Umbilical cord (tissue), 2 donors: ENCODE measurements at places on chromosomes 11 and 22.

DNA sequence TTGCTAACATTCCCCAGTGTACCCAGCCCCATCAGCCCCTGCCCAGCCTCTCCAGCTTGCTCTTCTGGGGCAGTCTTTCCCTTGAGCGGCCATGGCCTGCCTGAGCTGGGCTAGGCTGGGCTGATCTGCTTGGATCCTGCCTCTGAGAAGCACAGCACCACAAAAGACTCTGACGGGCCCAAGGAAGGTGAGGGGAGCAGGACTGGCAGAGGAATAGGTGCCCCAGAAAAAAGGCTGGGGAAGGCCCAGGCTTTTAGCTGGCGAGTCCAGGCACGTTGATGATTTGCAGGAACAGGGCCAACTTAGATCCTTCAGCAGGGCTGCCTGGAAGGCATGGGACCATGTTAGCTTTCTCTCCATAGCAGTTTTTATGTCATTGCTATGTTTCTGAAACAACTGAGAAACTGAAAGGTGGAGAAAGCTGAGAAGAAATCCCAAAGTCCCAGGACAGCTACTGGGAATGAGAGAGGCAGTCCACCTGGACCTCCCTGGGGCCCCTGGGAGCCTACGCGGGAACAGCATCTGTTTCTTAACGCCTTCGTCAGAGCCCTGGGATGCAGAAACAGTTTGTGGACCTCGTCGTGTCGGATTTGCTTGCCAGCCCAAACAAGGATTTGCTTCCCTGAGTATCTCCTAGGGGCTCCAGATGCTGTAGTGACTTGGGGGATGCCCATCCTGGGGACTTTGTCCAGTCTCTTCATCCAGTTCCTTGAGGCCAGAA, 24.4 kb upstream of the FXYD6 start:
- no peak for DNase-seq

- no peak for DNase-seq
Observed at GRCh38 chr11:5151713-5152153, 2.8 kb downstream of the OR52A1 start.

- peak; percentile 31 for DNase-seq
Observed at GRCh38 chr22:19291218-19291579, 320 bp downstream of the CLTCL1 start.

DNA sequence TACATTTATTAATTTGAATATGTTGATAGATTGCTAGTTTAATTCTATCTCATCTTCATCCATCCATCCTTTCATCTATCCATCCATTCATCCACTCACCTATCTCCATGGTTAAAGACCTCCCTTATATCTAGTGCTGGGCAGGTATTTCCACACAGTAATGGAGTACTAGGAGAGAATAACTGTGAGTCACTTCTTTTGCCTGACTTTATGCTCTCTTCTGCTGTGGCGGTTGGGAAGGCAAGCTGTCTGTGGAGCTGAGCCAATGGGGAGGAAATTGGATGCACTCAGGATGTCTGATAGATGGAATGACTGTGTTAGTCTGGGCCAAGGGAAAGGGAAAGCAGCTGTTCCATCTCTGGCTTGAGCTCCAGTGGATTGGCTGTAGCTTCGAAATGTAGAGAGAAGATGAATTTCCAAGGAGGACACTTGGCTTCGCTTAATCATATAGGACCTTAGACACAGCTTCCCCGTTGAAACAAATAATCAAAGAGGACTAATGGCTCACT, 60.3 kb downstream of the NELL1 start:
- no peak for DNase-seq

DNA sequence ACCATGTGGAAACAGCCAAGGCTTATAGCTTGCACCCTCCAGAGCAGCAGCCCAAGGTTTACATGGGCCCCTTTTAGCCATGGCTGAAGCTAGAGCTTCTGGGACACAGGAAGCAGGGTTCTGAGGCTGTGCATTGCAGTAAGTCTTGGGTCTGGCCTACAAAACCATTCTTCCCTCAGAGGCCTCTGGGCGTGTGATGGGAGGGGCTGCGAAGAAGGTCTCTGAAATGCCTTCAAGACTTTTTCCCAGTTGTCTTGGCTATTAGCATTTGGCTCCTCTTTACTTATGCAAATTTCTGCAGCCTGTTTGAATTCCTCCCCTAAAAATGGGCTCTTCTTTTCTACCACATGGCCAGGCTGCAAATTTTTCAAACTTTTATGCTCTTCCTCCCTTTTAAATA, 109.5 kb downstream of the BBOX1 start:
- no peak for DNase-seq

DNA sequence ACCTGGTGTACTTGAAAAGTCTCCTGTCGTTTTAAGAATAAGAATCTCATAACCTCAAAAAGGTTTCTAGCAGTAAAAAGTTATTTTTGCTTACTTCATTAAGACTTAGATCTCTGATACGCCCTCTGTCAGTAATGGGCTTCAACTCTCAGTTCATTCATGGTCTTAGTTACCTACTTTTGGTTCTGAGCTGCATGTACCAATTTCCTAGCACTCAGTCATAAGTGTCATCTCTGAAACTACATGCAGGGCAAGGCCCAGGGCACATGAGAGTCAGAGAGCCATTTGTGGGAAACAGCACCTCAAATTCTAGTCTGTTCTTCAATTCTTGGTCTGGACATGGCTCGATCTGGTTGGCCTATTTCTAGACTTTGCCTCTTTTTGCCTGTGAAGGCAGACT, 838.4 kb downstream of the FAM181B start:
- DNase-seq = no peak

GRCh38 chr22:37560608-37561211, 430 bp downstream of the CDC42EP1 start:
- DNase-seq = peak; percentile 40

- no peak for DNase-seq
Observed at GRCh38 chr11:17986007-17986710, 26.7 kb downstream of the SERGEF start.

- no peak for DNase-seq
Observed at GRCh38 chr11:134118006-134118405, 49.1 kb downstream of the JAM3 start.

DNA sequence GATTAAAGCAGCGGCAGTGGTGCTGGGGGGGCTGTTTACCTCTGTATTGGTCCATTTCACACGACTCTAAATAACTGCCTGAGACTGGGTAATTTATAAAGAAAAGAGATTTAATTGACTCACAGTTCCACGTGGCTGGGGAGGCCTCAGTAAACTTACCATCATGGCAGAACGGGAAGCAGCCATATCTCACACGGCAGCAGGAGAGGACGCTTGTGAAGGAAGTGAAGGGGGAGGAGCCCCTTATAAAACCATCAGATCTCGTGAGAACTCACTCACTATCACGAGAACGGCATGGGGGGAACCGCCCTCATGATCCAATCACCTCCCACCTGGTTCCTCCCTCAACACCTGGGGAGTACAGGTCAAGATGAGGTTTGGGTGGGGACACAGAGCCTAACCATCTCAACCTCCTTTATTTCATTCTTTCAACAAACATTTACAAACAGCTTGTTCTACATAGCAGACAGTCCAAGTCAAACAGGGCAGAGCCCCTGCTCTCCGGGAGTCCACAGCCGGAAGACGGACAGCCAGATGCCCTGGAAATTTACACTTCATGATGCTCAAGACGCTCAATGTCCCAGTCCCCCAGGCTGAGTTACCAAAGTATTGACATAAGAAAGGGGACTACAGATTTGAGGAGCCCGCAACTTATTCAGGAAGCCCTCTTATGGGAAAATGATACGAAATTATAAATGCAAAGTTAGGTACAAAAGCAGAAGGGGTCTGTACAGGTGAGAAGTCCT, 26.3 kb upstream of the HMGXB4 start:
- no peak for DNase-seq

- no peak for DNase-seq
Observed at GRCh38 chr11:23729088-23729487, 767.8 kb upstream of the LUZP2 start.

DNA sequence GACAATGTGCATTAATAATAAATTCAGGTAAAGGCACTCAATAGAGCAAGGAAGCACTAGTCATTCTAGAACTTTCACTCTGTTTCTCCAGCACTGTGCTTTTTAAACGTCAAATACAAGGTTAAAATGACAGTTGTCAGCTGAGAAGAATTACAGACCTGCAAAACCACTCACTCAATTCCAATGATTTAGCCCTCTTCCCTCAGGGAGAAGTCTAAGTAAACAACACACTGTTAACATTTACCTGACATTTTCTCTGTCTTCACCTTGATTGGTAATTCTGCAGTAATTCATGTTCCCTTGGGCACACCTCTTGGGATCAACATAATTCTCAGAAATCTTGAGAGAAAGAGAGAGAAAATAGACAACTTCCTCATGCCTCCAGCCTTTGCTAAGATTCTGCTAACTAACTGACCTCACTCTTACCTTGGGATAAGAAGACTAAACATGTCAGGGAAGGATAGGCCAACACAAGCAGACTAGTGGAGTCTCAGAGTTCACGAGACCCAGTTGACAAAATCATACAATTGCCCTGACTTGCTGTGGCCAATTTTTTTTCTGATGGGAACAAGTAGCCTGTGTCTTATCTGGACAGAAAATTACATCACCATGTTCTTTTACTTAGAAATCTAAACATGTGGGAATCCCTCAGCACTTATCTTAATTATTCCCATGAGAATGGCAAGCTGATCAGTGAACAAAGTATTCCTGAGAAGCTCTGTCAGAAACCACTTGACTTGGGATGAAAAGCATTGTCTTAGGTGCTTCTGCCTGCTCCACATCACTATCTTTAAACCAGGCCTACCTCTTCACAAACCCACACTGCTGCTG, 516.8 kb upstream of the FAT3 start:
- DNase-seq = peak; percentile 57

- DNase-seq = peak; percentile 83
Observed at GRCh38 chr11:44743959-44744557, 17.3 kb downstream of the TSPAN18 start.

DNA sequence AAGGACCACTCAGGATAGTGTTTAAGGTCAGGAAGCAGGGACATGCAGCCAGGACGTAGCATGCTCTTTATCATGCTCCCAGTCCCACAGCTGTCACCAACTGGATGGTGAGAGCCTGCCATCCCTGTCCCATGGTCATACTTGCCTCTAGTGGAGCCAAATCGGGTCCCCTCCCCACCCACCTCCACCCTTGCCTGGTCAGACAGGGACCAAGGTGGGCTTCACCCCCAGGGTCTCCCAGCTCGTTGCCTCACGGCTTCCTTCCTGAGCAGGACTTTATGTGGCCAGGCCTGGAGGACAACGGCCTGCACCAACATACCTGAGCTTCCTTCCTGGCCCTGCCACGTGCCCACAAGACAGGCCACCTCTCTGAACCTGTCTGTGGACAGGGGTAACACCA, 19.8 kb downstream of the A4GALT start:
- no peak for DNase-seq

- no peak for DNase-seq
Observed at GRCh38 chr11:19691815-19692500, 20.7 kb upstream of the NAV2 start.

DNA sequence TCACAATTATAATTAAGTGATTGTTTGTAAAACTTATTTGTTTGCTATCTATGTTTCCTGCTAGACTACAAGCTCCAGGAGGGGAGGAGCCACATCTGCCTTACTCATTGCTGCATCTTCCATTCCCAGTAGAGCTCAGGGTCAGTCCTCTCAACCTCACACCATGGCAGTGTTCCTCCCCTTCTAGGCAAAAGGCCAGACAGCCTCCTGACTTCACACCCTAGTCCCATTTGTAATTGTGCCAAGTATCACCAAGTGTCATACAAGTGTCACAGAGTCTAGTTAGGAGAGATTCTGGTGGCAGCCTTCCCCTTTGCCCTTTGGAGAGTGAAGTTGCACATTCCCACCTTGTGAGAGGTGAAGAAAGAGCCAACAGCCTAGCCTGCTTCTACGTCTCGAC, 490.4 kb downstream of the INSC start:
- DNase-seq = no peak

GRCh38 chr11:43948341-43949225, 6.1 kb downstream of the C11orf96 start:
- DNase-seq = no peak

DNA sequence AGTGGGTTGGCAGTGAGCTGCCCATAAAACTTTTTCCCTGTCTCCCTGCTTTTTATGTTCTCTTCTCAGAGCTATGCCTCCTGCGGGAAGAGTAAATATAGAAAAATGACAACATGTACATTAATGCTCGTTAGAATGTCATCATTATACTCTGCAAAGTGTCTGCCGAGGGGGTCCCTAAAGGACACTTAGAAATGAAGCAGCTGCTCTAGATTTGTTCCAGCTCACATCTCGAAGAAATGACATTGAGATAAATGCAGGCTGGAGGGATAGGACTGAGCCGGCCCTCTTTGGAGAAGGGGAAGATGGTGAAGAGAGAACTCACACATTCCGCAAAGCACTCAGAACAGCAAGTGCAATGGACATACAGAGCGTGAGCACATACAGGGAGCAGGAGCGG, 240.0 kb downstream of the NXPE2 start:
- no peak for DNase-seq

GRCh38 chr11:32107647-32108046, 16.8 kb downstream of the RCN1 start:
- DNase-seq = no peak

- DNase-seq = no peak
Observed at GRCh38 chr11:121892863-121893262, 223.2 kb downstream of the BLID start.

DNA sequence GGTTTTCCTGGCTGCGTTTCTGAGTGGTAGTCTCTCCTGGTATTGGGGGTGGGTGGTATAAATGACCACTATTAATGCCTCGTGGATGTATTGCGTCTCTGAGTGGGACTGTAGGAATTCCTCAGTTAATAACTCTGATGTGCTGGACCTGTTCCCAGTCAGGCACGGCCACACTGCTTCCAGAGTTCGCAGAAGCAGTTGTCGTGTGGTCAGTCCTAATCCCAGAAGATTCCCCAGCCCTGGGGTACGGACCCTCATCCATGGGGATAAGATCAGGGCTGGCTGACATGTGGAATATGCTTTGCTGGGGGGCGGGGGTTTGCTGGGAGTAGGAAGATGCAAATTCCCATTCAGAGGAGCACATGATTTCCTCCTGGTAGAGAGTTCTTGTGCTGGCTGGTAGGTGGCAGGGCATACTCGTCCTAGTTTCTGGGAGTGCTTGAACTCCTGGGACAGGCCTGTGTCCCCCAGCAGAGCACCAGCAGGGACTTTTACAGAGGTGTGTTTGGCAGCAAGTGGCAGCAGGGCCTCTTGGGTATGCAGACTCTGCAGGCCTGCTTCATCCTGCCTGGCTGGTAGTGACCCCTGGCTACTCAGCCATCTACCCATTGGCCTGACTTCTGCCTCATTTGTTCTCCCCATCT, 157.4 kb downstream of the NAV2 start:
- peak; percentile 35 for DNase-seq

DNA sequence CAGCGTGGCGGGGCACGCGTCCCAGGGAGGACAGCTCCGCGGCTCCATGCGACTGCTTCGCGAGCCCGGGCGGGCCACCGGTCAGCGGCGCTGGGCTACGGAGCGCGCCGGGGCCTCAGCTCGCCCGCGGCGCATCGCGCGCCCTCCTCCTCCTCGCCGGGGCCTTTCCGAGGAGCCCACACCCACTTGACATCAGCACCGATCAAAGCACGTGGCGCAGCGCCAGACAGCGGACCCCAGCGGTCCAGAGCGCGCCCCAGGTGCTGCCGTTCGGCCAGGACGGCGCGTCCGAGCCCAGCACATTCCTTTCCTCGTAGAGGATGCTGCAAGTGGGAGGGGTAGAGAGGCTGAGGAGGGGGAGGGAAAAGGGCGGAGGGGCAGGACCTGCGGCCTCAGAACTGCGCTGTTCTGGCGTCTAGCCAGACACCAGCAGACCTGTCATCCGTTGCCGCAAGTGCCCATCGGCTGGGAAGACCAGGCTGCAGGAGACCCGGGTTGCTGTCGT, 88.6 kb downstream of the PLEKHA7 start:
- peak; percentile 56 for DNase-seq

GRCh38 chr11:116825434-116825833, 2.3 kb upstream of the APOA4 start:
- no peak for DNase-seq
